Epithelial cell of proximal tubule (primary cell): ENCODE measurements at places on chromosomes 12 and 14. TPM values are rescaled to one million over a fixed set of nuclear protein-coding genes. Genes with fewer than 3 reads are reported as not detected.

Gene DAAM1
- total RNA-seq: 13.2 and 17.5 TPM in 2 replicates

DNA sequence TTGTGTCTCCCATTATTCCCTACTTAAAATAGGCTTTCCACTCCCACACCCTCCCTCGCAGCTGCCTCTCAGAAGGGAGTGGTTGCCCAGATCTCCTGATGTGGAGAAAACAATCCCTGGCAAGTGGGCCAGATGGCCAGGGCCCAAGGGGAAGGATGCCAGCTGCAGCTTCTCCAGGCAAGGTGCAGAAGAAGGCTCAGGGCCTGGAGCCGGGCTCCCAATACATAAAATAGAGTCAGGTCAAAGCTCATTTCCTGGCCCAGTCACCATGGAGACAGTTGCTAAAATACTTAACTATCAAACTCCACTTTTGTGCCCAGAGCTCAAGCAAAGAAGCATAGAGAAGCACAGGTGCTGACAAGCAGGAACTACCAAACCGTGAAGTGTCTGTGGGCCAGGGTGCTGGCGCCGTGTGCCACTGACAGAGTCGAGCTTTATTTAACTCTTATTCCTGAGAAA is 45.7 kb upstream of the ITPR2 start:
- peak; percentile 43 for DNase-seq

GRCh38 chr14:105343194-105343593 is 28.6 kb downstream of the PACS2 start:
- no peak for DNase-seq

DNA sequence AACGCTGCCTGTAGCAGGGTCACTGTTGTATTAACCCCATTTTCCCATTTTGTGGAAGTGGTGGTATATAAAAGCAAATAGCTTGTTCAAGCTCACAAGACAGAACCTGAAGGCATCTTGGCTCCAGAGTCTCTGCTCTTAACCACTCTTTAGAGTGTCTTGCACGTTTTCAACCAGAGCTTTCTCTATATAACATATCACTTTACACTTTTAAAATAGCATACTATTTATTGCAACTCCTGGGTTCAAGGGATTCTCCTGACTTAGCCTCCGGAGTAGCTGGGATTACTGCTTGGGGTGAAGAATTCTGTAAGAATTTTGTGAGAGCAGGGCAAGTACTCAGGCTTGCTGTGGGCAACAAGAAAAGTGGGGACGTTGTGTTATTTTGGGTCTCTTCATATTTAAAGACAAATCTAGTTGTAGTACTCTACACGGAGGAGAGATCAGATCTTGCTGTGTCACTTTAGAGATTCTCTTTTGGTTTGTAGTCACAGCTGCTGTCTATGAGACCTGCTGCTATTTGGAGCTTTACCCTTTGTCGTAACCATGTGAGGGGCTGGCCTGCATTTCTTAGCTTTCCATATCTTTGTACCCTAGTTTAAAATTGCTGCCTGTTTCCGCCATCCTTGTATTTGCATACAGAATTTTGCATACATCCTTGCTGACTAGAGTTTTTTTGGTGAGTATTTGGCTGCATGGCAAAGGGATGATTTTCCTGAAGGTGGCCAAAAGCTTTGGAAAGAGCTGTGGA is 40.7 kb downstream of the WDR20 start:
- no peak for DNase-seq

GRCh38 chr12:56753566-56753965 is 1.4 kb upstream of the PRIM1 start:
- no peak for DNase-seq

Gene KRT77
- not detected in 2 replicates for total RNA-seq

DNA sequence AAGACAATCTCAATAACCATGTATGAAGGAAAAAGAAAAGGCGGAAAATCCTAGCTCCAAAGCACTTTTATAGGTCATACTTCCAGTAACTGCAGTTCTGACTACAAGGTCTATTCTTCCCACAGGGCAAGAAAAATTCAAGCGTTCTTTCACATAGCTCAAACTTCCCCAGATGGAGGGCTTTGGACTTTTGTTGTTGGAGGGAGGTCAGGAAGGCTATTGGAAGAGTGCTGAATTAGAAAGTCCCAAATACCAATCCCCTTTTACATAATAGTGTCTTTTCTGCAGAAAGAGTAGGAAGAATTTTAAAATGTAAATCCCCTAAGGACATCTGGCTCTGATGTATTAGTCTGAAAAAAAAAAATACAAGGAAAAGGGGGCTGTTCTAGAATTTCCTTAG is 309.4 kb downstream of the MDGA2 start:
- no peak for DNase-seq

Gene KCNH3
- total RNA-seq: 0.07 and 0.12 TPM in 2 replicates

DNA sequence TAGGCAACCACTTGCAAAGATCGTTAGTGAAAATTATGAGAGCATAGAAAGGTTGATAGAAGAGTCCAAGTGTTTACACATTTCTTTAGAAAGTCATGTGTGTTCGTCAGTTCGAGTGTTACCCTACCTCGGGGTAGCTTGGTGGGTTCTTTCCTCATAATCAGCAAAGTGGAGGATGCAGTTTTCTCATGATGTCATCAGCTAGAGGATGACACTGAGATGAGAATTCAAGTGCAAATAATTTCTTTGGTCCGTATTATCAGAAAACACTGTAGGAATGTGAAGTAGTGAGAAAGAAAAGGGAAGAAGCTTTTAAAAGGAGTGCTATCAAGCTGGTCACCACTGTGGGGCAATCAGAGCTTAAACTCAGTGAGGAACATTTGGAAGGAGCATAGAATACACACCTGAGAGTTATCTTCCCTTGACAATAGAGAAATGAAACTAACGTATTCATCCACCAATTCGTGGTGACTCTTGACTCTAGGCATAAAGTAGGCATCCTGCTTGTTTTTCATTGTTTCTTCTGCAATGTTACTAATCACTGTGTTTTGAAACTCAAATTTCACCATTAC is 1340.9 kb upstream of the TMEM132C start:
- DNase-seq: no peak

DNA sequence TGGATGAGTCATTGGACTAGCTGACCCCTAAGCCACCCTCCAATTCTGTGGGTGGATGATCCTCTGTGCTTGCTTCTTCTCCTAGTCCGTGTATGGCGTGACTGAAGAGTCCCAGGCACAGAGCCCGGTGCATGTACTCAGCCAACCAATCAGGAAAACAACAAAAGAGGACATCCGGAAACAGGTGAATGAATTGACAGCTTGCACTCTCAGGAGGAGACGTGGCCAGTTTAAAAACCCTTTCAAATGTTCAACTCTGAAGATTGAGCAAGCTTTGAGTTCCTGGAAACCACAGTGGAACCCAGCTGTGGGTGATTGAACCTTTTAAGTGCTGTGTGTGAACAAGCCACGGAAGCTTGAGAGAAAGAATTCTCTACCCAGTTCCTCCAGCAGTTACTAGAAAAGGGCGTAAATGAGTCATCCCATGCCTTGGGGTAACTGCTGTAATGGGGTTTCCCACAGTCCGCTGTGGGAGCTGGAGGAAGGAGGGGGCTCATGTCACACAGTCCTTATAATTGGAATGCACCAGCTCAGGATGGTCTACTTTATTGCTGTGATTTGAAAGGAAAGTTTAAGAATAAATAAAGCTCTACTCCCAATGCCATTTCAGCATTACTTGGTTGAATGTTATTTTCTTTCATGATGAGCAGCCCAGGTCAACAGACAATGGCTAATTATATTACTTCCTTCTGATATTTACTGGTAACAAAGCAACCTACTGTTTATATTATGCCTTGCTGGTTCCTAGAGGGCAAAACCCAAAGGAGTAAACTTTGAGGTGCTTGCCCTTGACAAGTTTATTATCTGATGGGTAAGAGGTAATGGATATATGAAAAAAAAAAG is 417.0 kb downstream of the DPF3 start:
- peak; percentile 98 for DNase-seq

Gene HOXC10
- total RNA-seq: 9.5 and 15.7 TPM in 2 replicates

Gene MUCL1
- not detected in 2 replicates for total RNA-seq

- DNase-seq: no peak
Observed at GRCh38 chr14:44204061-44204835, 302.8 kb downstream of the FSCB start.

GRCh38 chr14:103430358-103430757 is 45.1 kb downstream of the MARK3 start:
- no peak for DNase-seq

Gene KCNJ8
- total RNA-seq: 0.06 TPM in 1 of 2 replicates, not detected in the other

GRCh38 chr14:20980906-20981305 is 8.9 kb upstream of the METTL17 start:
- no peak for DNase-seq

- DNase-seq: no peak
Observed at GRCh38 chr12:60269611-60270269, 673.9 kb downstream of the SLC16A7 start.

DNA sequence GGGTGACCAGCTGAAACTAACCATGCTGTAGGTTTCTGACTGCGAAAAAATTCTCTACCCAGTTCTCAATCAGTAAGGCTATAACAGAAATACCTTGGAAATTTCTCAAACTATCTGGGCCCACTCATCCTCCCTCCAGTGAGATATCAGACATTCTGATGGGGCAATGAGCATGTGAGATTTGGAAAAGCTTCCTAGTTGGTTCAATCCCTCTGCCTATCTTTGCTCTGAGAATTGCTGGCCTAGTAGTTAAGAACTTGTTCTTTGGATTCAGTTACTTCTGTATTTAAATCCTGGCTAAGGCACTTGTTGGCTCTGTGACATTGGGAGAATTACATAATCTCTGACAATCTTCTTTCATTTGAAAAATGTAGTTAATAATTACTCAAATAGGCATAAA is 119.4 kb downstream of the SLC15A5 start:
- no peak for DNase-seq
